NCI-H82 (cell line): ENCODE measurements at places on chromosomes 2 and 18.

- DNase-seq = no peak
Observed at GRCh38 chr2:15346624-15347023, 214.5 kb downstream of the NBAS start.

- DNase-seq = peak; percentile 38
Observed at GRCh38 chr2:240477916-240478315, 42.5 kb downstream of the GPC1 start.

GRCh38 chr2:64203131-64203857 is 59.1 kb upstream of the PELI1 start:
- peak; percentile 43 for DNase-seq

DNA sequence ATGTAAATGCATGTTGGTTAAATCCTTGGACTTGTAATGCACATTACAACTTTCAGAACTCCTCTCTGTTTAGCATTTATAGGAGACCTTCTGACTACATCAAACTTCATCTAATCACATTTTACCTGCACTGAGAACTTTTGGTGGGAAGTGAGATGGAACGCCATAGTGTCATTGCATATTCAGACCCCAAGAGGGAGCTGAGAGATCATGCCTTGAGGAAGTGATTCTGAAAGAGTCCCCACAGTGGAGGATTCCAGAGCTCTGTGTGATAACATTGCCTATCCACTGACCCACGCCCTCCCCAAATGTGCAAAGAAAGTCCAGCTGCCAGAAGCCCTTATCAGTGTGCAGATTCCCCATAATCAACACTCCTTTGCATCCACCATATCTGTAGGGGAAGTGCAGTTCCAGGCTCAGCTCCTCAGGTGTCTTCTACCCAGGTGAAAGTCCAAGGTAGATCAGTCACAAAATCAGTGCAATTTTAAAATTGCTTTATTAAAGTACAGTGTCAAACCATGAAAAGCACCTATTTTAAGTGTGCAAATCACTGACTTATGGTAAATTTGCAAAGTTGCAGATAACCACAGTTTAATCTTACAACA is 212.4 kb downstream of the RPIA start:
- peak; percentile 67 for DNase-seq

- no peak for DNase-seq
Observed at GRCh38 chr2:53880756-53881155, 21.0 kb upstream of the GPR75 start.

- no peak for DNase-seq
Observed at GRCh38 chr2:30341500-30342267, 105.4 kb upstream of the LCLAT1 start.

DNA sequence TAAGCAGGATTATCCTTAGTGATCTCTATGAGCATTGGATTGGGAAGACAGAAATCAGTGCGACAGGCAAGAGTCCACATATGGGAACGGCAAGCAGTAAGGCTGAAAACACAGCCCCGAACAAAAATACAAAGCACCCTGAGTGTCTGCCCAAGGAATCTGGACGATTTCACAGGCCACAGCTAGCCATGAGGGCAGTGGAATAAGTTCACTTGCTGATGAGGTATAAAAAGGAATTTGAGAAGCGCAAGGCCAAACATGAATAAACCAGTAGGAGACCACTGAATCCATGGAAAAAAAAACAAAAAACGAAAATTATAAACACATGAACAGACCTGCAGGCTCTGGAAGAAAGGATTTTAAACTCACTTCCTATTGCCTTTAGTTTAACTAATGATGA is 24.3 kb downstream of the WDSUB1 start:
- peak; percentile 28 for DNase-seq

DNA sequence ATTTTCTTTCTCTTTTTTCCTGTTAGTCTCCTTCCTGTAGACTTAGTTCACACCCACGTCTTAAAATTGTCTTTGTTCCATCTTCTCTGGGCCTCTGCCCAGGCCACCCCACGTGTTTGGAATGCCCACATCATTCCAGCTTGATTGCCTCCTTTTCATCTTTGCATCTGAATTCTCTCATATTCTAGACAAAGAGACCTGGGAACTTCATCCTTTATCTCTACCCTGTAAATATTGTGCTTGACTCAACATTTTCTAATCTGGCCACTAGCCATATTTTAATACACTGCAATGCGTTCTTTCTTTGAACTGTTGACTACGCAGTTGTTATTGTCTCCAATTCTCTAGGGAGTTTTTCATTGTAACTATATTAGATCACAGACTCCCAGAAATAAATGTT is 187.5 kb upstream of the NRXN1 start:
- DNase-seq = no peak

DNA sequence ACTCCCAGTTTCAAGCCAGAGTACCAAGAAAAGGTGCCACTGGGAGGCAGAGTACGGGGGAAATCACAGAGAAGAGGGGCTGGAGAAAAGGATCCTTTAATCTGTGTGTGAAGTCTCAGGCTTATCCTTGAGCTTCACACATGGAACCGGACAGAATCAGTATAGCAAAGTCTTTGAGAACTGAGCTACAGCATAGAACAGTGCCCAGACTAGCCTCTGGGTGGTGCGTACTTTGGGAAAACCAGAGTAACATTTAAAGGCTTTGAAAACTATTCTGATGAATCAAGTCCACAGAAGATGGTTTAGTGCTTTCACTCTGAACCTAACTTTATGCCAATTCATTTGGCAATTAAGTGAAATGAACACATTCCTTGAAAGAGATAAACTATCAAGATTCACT is 83.1 kb downstream of the BABAM2 start:
- peak; percentile 42 for DNase-seq

DNA sequence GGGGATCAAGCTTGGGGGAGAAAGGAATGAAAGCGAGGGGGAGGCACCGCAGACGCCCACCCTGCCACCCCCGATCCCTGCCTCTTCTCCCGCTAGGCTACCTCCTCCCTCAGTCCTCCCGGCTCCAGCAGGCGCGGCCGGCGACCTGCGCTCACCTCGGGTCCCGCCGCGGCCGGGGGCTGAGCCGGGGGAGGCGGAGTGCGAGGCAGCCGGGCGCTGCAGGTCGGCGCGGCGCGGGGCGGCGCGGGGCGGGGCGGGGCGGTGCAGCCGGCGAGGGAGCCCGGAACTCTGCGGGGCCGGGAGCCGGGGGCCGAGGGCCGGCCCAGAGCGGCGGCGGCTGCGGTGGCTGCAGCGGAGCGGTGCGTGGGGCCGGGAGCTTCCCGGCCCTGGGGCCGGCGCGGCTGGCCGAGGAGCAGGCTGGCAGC is 477 bp downstream of the ACVR1 start:
- peak; percentile 58 for DNase-seq

DNA sequence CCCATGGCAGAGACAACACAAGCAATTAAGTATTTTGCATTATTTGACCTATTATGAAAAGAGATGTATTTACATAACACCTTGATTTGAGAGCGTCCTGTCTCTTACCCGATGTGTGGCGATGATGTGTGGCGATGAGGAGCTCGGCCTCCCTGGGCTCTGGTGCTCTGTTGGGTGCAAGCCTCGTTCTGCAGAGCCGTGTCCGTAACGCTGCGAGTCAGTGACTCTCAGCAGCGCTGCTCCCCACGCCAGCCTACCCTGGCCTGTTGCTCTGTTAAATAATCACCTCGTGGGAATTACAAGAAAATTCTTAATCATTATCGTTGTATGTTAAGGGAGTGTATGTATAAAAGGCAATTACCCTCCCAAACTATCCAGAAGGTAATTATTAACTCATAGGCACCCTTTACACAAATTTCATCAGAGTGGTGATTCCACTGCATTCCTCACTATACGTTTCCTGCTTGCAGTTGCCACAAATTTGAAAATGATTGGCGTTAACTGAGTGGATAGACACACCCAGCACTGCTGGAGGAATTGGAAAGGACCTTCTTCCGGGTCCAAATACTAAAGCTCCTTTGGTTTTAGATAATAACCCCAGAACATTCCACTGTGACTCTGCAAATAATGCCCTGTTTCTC is 52.0 kb upstream of the NFATC1 start:
- no peak for DNase-seq

DNA sequence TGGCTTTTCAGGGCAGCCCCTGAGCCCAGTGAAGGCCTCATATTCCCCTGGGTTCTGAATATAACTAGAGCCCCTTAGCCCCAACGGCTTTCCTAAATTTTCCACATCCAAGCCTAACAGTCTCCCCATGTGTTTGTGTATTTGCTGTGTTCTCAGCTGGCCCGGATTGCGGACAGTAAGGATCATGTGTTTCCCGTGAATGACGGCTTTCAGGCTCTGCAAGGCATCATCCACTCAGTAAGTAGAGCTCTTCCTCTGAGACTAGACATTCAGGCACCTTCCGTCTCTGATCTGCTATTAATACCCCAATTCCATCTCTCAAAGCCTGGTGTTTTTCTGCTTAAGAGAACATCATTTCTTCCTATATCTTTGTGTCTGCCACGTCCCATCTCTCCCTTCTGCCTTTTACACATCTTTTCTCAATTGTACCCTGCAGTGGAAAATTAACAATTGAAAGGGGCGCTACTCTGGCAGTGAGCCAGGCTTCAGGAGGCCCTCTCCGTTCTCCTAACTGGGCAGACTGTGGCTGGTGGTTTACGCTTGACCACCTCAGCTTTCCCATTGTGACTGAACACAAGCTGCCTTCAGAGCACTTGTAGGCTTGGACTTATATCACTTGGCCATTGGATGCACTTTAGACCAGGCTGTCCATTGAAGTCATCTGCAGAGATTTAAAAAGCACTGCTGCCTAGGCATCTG is 64.4 kb downstream of the ANTXR1 start:
- no peak for DNase-seq

GRCh38 chr18:22311301-22311700 is 106.4 kb downstream of the CTAGE1 start:
- DNase-seq = no peak

GRCh38 chr18:23151414-23152099 is 16.3 kb downstream of the CABLES1 start:
- peak; percentile 54 for DNase-seq
